ENCODE measurements at places on chromosomes 6 and 20.

DNA sequence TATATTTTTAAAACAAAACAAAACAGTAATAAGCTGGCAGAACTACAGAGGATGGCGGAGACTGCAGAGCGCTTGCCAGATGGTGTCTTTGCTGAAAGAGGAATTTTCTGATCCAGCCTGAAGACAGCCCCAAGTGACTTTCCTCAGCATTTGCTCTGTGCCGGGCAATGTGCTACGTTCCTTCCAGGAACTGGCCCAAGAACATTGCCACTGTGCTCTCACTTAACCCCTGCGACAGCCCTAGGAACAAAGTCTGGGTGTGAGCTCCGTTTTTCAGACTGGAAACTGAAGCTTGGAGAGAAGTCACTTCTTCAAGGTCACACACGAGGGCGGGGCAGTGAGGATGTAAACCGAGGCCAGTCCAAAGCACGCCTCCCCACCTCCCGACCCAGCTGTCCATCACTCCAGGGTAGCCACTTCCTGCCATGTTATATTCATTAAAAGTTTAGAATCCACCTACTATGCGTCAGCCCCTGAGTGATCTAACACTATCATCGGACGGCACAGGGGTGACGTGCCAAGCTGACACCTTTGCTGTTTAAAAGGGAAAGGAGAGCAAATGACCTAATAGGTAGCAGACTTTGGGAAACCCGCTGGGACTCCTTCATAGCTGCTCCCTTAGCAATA is 22.3 kb upstream of the BMP7 start:
- no peak for DNase-seq

DNA sequence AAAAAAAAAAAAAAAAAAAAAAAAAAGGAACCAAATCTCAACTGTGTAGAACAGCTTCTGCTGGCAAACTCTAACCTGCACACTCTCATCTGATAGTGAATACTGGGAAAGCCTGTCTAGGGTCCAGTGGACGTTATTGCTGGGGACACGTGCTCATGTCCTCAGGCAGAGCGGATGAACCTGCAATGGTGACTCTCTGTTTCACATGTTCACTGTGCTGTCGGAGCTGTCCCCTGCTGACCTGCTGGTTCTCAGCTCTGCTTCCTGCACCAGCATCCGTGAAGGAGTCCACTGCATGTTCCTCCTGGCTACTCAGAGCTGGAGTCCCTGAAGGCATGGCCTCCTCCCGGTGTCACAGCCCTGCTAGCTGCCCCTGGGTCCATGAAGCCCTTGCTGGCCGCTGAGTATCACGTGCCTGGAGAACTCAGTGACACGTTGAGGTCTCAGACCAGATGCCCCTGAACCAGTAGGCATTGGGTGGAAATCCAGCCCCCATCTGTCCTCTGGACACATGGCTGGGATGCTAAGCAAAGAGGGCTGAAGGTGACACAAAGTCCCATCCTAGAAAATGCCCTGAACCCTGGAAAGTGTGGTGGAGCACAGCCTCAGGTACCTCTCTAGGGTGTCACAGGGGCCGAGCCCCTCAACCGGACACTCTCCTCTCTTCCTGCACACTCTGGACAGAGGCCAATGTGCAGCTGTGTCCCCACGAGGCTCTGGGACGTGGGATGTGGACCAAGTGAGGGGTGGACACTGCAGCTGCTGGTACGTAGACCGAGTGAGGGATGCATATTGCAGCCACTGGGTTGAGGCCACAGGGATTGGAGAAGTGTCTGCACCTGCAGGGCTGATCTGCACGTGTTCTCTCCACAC is 54.9 kb upstream of the FRMD1 start:
- no peak for DNase-seq

- no peak for DNase-seq
These were observed 8.5 kb downstream of the NRN1 start for GRCh38 chr6:5998236-5998635.

- no peak for DNase-seq
These were observed 285.8 kb upstream of the TBX18 start for GRCh38 chr6:85050149-85050548.

DNA sequence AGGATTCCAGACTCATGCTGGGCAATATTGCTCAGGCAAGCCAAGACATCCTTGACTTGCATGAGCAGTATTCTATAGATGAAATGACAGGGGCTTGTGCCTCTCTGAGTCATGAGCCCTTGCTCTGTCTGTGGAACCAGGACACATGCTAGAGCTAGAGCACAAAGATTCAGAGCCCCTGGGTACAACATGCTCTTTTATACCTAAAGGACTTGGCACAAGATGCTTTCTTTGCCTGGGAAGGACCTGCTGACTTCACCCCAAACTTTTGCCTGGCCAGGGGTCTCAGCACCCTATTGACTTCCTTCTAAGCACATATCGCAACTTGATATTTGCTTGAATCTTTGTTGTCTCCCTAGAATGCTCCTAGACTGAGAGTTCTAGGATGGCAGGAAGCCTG is 27.4 kb downstream of the TGM6 start:
- DNase-seq: no peak

Data from NCI-H460 (cell line).